Stimulated activated CD4-positive, alpha-beta T cell treated with anti-CD3 and anti-CD28 coated beads, Interleukin-12 subunit alpha, Interleukin-12 subunit beta, amount 100 ng/mL, for 4 hours (primary cell): ENCODE measurements at places on chromosomes 11 and 22.
A peak's percentile ranks its signal among the peaks of the same experiment; 100 is the strongest.

DNA sequence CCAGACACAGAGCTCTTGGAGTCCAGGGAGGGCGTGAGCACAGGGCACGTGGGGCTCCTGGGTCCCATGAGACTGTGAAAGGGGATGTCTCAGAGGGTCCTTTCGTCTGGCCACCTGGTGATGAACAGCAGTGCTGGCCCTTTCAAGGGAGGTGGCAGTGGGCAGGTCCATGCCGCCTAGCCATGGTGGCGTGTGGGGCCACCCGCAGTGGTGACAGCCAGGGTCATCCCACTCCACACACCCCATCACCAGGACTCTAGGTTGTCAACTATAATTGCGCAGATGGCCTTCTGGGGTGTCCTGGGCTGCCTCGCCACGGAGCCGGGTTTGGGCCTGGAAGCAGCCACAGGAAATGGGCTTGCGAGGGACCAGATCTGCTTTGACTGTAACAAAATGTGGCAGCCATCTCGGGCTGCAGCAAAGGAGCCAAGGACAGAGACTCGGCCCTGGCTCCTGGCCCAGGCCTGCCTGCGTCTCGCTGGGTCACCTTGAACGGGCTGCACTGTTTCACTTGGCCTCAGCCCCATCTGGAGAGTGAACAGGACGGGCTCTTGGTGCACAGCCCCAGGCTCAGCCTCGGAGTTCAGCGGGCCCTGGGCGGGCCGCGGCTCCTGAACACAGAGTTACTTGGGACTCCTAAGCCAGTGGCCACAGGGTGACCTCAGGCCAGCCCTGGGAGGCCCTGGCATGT is 1350.5 kb downstream of the BRD1 start:
- DNase-seq: no peak

DNA sequence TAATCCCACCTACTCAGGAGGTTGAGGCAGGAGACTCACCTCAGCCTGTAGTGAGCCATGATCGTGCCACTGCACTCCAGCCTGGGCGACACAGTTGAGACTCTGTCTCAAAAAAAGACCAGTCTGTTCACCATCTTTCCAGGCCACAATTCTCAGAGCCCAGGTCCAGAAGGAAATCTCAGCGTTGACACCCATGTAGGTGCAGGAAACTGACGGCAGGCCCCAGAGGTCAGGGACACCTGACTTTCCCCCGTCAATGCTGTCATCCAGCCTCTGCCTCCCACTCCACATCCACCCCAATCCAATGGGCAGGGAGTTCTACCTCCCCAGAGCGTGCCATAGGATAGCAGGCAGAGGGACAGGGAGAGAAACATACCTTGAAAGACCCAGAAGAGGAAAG is 5.9 kb upstream of the GRK2 start:
- DNase-seq: no peak

DNA sequence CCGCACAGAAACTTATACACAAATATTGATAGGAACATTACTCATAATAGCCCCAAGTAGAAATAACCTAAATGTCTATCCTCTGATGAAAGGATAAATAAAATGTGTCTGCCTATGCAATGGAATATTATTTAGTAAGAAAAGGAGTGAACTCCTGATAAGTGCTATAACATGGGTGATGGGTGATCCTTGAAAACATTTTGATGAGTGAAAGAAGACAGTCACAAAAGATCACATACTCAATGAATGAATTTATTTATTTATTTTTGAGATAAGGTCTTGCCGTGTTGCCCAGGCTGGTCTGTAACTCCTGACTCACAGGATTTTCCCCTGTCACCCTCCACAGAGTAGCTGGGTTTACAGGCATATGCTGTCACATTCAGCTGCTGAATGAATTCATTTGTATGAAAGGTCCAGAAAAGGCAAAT is 17.3 kb downstream of the RNF121 start:
- no peak for DNase-seq

GRCh38 chr11:115409691-115410220 is 94.5 kb downstream of the CADM1 start:
- no peak for DNase-seq

- peak; percentile 50 for DNase-seq
These were observed 33.8 kb downstream of the OR2AG2 start for GRCh38 chr11:6737872-6738466.

GRCh38 chr11:76075716-76076115 is 130.6 kb downstream of the WNT11 start:
- DNase-seq: no peak

GRCh38 chr11:46669711-46670139 is 30.7 kb downstream of the ARHGAP1 start:
- no peak for DNase-seq

DNA sequence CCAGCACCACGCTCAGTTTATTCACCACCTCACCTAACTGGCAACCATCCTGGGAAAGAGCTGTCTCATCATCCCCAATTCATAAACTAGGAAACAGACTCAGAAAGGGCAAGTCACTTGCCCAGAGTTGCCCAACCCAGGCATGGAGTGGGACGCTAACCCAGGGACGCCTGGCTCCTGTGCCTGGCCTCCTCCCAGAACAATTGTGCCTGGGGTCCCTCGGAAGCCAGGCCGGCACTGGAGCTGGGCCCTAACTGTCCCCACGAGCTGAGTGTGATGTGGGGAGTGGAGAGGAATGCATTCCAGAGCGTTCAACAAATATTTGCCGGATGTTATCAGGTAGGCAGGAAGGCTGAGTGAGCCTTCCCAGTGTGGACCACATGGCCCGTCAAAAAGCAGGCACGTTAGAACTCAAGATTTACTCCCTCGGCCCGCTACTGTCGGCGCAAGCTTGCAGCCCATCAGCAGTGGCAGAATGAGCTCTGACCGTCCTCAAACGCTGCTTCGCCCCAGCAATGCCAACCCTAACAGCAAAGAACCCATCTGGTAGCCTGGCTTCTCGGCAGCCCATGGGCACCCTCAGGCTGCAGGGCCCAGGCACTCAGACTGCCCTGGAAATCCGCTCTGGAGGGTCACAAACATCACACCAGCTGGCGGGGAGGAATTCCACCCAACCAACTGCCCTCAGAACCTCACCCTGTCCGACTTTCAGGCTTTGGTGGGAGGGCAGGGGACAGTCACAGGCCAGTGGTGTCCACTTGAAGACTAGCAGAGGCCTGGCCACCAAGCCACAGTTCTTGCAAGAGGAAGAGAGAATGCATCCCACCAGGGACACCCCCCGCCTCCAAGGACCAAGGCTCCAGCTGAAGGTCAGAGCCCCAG is 35.6 kb downstream of the MYH9 start:
- no peak for DNase-seq

- no peak for DNase-seq
These were observed 257.5 kb upstream of the FAT3 start for GRCh38 chr11:91967026-91967690.

GRCh38 chr22:32706149-32706548 is 95.4 kb upstream of the TIMP3 start:
- no peak for DNase-seq

- no peak for DNase-seq
These were observed 5.9 kb downstream of the PLXNB2 start for GRCh38 chr22:50301581-50301991.

DNA sequence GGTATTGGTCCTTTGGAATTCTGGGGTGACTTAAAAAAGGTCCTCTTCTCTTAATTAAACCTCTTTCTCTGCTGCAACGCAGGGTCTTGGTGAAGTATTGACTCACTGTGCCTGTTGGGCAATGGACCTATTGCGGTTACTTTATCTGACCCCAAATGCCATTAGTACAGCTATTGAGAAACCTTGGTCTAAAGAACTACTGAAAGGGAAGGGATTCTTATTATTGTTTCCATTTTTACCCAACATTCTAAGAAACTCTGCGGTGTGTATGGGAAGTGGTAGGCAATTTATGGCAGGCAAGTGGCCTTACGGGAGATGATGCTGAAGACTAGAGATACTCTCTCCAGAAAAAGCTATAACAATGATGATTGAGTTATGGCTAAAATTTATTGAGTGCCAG is 12.5 kb downstream of the SLC6A5 start:
- no peak for DNase-seq

- no peak for DNase-seq
These were observed 30.9 kb upstream of the RIC3 start for GRCh38 chr11:8199676-8200075.

GRCh38 chr11:13897646-13898276 is 64.8 kb upstream of the SPON1 start:
- no peak for DNase-seq

DNA sequence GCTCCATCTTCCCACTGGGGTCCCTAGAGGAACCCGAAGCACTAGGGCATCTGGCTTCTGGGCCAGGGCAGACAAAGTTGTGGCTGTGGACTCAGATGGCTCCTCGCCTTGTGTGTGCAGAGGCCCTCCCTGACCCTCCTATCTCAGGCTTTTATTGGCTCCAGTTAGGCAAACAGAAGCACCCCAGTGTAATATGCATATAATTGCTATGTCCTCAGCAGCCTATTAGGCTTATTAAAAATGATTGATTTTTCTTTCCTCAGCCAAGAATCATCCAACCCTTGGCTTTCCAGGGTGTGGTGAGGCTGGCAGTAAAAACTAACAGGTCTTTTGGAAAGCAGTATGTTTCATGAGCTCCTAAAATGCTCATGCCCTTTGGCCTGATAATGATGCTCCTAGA is 22.3 kb downstream of the UPB1 start:
- DNase-seq: no peak

DNA sequence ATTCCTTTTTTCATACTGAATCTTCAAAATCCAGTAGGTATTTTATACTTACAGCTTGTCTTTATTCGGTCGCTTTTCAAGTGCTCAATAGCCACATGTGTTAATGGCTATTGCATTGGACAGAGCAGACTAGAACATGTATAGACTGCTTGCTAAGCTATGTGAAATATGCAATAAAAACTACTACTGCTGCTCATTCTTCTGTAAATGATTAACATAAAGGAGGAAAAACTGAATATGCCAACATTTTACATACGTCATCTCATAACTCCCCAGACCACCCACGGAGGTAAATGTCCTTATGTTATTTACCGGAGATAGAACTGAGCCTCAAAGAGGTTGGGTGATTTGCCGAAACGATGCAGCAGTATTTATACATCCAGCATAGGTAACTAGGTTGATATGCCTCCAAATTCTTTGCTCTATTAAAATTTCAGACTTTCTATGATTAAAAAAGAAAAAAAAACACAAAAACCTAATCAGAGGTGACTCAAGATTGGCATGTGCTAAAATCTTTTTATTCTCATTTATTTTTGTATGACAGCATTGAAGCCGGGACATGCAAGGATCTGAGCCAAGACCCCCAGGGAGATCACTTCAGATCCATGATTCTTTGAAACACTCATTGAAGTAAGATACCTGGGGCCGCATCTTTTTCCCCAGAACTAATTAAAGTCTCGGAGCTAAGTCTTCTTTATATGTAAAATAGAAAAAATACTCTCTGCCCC is 78.5 kb upstream of the OR5AK2 start:
- no peak for DNase-seq

DNA sequence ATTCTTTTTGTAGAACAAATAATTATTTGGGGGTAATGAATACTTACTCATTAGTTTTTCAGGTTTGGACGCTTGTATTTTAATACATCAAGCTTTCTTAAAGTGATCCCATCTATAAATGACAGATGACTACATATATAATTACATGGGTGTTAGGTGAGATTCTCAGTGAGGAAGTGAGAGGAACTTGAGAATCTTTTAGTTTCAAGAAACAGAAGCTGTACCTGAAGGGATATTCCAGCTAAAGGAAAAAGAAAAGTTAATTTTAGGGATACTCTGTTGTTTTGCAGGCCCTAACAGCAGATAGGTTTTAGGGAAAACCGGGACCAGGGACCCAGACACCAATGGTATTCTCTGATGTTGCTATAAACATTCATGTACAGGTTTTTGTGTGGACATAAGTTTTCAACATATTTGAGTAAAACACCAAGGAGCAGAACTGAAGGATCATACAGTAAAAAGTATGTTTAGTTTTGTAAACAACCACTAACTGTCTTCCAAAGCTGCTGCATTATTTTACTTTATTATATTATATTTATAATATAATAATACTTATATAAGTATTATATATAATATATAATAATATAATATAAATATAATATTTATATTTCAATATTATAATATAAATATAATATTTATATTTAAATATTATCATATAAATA is 24.1 kb upstream of the PHOX2A start:
- no peak for DNase-seq

- DNase-seq: no peak
These were observed 1.8 kb upstream of the THY1 start for GRCh38 chr11:119424775-119425174.

DNA sequence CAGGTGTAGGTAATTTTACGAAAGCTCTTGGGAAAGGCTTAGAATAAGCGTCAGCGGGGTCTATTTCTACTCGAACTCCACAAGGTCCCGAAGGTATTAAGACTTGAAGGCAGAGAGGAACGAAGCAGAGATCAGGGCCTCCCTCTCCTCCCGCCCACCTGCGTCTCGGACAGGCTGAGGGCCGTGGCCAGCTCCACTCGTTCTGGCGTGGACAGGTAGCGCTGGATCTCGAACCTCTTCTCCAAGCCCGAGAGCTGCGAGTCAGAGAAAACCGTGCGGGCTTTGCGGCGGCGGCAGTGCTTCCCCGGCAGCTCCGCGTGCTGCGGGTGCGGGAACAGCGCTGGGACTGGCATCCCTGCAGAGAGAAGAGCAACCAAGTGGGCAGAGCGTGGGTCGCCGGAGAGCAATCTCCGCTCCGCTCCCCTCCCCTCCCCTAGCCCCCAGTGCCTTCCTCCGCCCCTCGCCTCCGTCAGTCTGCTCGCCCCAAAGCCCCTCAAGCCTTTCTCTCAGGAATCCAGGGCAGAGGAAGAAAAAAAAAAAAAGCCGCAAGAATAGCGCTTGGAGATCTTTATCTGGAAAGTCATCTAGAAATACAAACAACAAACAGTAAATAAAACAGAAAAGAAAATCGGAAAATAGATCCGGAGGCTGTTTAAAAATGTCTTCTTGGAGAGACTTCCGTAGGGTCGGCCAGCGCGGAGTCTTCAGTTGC is 2.4 kb downstream of the BSX start:
- no peak for DNase-seq

DNA sequence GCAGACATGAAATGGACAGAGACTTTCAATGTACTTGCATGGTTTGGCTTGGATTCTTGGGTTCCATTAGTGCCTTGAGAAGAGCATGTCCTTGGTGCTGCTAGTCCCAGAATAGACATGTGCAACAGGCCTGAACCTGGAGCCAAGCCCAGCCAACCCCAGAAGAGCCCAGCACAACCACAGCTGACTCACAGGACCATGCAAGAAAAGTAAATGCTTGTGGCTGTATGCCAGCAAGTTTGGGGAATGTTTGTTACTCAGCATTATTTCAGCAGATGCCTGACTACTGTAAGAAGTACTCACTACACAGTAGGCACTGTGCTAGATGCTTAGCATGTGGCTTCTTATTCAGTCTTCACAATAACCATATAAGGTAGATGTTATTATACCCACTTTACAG is 39.2 kb upstream of the HMGXB4 start:
- DNase-seq: no peak
